ENCODE measurements at places on chromosomes 3 and 15.

DNA sequence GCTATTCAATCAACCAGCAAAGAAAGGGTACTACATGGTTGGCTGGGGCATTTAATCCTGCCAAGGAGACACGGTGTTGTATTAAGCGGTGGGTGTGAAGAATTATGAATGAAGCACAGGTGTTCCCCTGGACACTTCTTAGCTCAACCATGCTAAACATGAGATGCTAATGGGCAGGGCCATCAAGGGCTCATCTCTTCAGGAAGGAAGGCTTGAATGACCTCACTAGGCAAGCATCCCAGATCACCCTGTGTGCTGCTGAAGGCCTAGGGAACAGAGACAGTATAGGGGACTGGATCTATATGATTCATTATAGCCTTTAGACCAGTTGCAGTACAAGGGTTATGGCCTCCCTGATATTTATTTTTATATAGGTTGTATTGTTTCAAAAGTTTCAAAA is 221.3 kb upstream of the SLCO3A1 start:
- H3K4me1 ChIP-seq, result no peaks in the 10 kb centered on the region
- H3K4me3 ChIP-seq, result no peak overlapping the region
- DNase-seq, result no peak
- no peaks in the 10 kb centered on the region for H3K36me3 ChIP-seq
- H3K27ac ChIP-seq, result no peak overlapping the region
- H3K27me3 ChIP-seq, result no peaks in the 10 kb centered on the region

- no peak overlapping the region for H3K27ac ChIP-seq
- no peak overlapping the region for H3K4me3 ChIP-seq
- H3K27me3 ChIP-seq, result no peaks in the 10 kb centered on the region
These were observed 164.0 kb downstream of the IL20RB start for GRCh38 chr3:137121704-137122314.

DNA sequence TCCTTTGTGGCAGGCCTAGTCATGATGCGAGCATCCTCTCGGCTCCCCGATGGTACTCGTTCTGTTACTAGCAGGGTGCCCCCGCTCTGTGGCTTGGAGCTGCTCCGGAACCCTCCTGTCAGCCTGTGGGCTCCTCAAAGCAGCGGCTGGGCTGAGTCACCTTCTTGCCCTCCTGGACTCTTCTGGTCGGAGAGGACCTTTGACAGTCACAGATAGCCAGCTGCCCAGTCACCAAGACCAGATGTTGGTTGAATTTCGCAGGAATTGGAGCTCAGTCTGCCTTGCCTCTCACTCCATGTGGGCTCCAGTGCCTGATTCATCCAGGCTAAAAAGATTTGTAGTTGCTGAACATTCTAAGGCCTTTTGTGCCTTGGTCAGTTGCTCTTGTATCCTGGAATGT is 94.5 kb downstream of the CHCHD6 start:
- no peaks in the 10 kb centered on the region for H3K36me3 ChIP-seq
- H3K4me1 ChIP-seq, result no peaks in the 10 kb centered on the region
- no peak for DNase-seq
- H3K27ac ChIP-seq, result no peak overlapping the region
- H3K27me3 ChIP-seq, result no peaks in the 10 kb centered on the region
- no peak overlapping the region for H3K4me3 ChIP-seq

DNA sequence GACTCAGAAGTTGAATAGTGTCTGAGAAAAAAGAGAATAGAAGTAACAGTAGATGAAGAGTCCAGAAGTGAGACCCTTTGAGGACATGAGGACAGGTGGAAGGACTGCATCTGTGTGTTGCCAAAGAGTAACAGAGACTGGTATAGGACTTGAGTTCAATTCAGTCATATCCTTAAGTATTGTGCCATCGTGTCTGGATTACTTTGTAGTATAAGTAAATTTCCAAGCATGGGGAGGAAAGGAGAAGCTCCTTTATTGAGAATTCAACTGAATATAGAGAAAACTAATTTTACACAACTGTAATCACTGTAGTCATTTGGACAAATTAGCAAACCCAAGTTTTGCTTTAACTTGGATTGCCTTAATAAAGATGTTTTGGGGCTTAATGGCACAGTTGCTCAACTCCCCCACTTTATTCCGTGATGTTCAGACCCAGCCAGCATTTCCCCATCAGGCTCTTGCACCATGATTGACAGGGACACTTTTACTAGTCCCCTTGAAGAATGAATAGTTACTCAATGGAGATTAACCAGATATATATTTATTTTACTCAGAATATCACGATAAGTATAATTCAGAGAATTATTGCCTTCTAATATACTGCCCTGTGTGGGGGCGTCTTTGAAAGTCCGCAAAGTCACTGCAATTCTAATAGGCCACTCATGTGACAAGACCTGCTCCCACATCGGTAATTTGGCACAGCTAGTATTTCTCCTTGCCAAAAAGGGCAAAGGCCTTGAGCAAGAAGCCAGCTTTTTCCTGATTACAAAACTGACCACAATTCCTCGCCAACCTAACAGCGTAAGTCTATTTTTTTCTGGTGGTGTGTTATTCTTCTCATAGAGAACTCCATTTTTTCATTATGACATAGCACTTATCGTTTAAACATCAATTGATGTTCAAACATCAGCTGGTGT is 61.3 kb downstream of the PPARG start:
- peak; percentile 55 for DNase-seq
- H3K27ac ChIP-seq, result no peak overlapping the region
- peaks cover 4% of the 10 kb centered on the region for H3K4me1 ChIP-seq
- H3K36me3 ChIP-seq, result no peaks in the 10 kb centered on the region
- H3K4me3 ChIP-seq, result no peak overlapping the region

All from testis (tissue), 5 donors.